ENCODE measurements at places on chromosomes 1 and 21.

GRCh38 chr1:54977533-54978297, 2.7 kb upstream of the TMEM61 start:
- DNase-seq: no peak

DNA sequence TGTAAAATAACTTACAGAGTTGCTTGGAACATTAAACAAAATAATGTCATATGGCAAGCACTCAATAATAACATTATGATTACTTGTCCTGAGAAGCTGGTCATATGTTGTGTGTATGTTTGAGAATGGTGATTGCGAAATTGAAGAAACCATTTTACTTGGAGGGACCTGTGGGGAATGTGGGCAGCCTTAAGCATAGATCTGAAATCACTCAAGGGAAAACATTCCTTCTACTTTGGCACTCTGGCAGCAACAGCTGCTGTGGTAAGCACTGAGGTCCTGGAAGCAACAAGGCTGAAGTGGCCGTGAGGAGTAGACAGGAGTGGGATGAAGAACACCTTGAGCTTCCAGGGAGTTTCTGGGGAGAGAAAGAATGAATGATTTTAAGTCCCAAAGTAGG, 165.4 kb upstream of the ADAMTS5 start:
- no peak for DNase-seq

DNA sequence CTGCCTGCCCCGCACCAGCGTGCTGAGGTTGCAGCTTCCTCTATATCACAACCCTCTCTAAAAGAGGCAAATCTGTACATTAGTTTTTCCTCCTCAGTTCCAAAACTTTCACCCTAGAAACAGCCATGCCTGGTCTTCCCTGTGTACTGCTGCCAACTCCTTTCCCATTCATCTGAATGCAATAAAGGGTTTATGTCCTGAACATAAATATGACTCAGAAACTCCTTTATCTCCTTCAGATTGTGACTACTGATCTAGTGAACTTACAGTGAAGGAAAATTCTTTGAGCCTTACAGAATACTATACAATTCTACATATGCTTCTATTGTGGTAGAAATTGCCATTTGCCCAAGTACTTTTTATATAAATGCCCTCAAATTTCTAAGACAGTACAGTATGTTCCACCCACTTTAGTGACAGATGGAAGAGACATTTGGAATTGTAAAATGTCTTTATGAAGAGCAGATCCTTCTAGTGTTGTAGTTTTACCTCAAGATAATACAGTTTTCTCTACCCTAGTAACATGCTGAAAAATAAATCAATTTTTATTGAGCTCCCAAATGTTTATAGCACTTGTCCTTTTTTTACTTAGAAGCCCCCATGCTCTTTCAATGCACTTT, 345.1 kb upstream of the SNX7 start:
- no peak for DNase-seq

DNA sequence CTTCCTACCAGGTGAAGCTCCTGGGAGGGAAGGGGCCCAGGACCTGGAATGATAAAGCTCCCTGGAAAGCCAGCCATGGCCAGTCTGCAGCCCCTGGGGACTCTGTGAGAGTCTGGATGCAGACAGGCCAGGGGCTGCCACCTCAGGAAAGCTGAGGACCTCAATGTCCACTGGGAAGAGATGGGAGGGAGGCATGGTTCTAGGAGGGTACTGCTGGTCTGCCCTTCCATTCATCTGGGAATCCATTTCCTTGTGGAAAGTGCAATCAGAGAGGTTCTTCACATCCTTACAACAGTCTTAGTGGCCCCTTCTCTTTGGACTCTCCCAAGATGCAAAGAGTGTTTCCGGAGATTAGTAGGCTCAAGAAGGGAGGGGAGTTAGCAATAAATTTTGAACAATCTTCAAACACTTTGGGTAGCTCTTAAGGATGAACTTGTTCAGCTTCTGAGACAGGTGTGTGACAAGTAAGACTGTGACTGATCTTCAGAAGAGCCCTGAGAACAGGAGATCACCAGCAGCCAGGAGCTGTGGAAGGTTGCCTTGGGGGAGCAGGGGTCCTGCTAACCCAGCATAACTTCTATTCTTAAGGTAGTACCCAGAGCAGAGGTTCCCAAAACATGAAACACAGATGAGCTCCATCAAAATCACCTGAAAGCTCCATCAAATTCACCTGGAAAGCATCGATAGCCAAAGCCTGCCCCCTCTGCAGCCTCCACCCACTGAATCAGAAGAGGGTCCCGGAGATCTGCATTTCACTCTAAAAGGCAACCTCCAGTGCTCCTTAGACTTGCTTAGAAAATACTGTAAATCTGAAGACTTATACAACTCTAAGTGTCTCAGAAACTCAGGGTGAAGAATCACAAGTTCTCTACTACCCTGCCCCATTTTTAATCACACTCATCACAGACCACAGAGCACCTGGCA, 616 bp upstream of the LAX1 start:
- DNase-seq: no peak

GRCh38 chr1:12665511-12665910, 21.6 kb downstream of the AADACL4 start:
- DNase-seq: no peak

- DNase-seq: no peak
These were observed 1133.7 kb upstream of the NCAM2 start for GRCh38 chr21:19864476-19864875.

DNA sequence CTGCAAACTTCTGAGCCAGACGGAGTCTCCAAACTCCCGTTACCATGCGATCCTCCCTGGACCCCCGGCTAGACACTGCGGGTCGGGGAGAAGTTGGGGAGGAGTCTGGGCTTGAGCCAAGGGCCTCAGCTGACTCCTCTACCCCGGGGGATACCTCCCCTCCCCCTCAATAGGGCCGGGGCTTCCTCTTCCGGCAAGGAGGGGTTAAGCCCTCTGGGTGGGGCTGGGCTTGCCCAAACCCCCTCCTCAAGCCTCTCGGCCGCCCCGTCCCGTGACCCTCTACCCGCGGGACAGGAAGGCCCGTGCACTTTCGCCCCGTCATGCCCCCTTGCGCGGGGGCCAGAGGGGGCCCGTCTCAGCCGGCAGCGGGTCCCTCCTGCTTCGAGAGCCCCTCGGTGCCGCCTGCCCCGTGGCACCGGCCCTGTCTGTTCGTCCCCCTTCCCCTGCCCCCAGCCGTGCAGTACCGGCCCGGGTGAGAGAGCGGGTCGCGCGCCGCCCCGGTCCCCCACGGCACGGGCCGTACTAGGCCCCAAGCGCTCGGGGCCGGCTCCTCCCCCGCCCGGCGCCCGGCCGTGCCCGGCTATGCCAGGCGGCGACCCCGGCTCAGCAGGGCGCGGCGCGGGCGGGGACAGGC, 652 bp downstream of the ARL8A start:
- no peak for DNase-seq

- no peak for DNase-seq
These were observed 47.9 kb downstream of the ASH1L start for GRCh38 chr1:155514582-155515187.

DNA sequence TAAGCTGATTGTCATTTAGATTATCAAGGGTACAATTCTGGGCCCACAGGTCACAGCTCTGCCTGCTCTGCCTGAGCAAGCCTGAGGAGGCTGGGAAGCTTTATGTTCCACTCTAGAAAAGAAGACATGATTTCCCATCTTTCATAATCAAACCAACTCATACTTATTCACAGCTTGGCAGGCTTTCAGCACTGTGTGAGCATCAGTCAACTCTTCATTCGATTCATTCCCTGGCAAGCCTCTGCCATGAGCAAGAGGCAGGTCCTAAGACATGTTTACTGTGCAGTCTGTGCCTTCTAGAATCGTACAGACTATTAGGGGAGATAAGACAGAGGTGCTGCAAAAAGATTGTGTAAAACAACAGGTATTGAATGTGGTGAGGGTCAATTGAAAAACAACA, 24.5 kb upstream of the KIRREL1 start:
- no peak for DNase-seq

DNA sequence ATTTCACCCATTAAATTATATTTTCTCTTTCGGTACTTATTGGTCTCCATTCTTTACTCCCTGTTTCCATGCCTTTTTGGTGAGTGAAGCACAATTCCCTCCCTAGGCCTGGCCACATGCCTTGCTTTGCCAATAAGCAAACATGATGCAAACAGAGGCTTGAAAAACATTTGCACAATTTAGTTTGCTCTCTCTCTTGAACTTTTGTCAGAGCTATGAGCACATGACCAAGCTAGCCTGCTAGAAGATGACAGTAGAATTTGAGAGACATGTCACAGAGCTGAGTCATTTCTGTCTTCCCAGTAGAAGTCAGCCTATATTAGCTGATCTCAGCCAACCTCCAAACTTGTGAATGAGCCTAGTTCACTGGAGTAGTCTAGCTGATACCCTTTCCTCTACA, 24.6 kb downstream of the ANGPTL3 start:
- no peak for DNase-seq

DNA sequence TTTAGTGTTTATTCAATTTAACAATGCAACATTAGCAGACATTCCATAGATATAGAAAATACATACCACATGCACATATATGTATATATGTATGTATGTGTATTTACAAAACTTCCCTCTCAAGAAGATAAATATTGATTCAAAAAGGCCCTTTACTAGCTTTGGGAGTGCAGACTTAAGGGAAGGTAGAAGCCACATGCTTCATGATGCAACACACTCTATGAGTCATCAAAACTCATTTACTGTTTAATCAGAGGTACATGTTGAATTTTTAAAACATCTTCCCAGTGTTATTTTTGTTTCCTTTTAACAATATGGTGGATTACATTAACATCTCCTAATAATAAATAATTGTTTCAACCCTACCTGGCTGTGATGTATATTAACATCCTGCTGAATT, 61.4 kb upstream of the KIRREL1 start:
- no peak for DNase-seq

- DNase-seq: no peak
These were observed 37.4 kb downstream of the CFAP74 start for GRCh38 chr1:1966071-1966740.

DNA sequence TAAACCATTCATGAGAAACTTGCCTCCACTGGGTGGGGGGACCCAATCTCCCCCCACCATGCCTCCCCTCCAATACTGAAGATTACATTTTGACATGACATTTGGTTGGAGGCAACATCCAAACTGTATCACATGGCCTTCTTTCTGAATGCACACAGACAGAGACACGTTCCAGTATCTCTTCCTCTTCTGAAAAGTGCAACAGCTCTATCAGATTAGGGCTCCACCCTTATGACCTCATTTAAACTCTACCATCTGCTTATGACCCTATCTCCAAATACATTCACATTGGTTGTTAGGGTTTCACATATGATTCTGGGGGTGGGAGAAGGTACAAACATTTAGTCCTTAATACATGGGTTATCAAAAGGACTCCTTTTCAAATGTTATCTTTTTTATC, 481.8 kb upstream of the NFIA start:
- no peak for DNase-seq

GRCh38 chr21:42102526-42102925, 31.4 kb downstream of the UMODL1 start:
- no peak for DNase-seq

DNA sequence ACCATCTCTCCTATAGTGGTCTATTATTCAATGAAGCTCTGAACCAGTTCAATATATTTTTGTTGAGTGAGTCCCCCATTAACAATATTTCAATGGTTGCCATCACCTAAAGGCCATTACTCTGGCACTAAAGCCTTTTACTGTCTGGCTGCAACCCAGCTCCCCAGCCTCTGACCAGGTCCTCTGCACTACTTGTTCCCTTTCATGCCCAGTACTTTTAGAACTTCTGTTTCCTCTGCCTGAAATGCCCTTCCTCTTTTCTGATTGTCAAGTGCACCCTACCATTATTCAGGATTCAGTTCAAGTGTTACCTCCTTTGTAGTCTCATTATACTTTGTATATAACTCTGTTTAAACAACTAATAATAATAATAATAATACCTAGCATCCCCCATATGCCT, 30.4 kb upstream of the ZFYVE9 start:
- DNase-seq: no peak

GRCh38 chr1:164731161-164731876, 172.3 kb downstream of the PBX1 start:
- DNase-seq: no peak

DNA sequence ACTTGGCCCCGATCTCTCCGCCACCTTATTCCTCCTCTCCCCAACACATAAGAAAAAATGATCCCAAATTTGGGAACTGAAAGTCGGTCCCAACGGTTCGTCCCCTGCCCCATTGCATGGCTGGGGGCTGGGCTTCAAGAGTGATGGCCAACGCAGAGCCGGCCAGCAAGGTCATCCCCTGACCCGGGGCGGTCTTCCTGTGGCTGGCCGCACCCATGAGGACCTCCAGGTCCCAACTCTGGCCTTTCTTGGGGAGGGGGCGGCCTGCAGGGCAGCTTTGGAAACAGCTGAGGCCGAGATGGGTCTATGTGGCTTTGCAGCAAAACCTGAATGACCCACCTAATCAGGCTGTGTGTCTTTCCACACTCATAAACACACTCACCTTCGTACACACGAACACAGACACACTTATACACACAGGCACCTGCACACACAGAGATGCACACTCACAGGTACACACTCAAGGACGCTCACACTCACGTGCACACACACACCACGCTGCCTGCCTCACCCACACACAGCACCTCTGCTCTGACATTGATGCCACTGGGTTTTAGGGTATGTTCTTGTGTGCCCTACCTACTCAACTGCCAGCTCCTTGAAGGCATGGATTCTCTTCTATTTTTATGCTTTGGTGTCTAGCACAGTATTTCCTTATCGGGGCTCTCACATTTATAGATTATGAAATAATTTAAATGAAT, 562 bp downstream of the DYNLT5 start:
- no peak for DNase-seq

DNA sequence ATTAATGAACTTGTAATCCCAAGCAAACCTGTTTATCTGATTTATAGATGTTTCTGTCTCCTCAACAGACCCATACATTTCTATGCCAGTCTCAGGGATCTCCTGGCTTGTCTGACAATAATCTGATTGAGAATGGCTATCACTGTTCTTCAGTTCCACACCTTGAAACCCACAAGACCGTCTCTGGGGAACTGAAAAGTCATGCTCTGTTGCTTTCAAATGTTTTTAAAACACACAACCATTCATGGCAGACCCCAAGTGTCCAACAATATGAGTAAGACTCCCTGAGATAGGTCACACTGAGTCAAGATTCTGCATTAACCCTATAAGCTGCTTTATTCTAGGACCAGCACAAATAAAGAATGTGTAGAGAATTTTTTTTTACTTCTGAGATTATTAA, 611.2 kb upstream of the PLXNA2 start:
- DNase-seq: no peak

- no peak for DNase-seq
These were observed 23.4 kb upstream of the NTMT2 start for GRCh38 chr1:170122366-170122765.

DNA sequence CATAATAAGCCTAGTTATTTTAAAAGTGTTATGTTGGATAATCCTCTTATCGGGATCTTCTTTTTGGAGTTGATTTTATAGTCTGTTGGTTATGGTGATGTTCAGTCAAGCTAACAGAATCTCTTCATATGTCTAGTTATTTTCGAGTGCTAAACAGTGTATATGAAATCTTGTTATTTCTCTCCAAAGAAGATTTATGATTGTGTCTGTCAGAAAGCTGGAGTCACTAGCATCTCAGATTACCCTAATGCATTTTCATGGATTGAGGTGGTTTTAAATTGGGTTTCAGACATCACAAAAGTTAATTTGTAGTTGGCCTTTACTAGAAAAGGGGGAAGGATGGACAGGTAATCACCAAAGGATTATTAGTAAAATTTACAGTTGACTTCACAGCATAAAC, 13.3 kb downstream of the MAEL start:
- DNase-seq: no peak
